ENCODE measurements at places on chromosomes 4 and X.

GRCh38 chrX:54695816-54696487 is 102.1 kb downstream of the ITIH6 start:
- H3K4me3 ChIP-seq, result no peak overlapping the region
- no peaks in the 10 kb centered on the region for H3K36me3 ChIP-seq
- no peaks in the 10 kb centered on the region for H3K4me1 ChIP-seq
- H3K27ac ChIP-seq, result no peak overlapping the region

- no peak overlapping the region for H3K4me3 ChIP-seq
- DNase-seq, result no peak
- no peak overlapping the region for H3K27ac ChIP-seq
- H3K4me1 ChIP-seq, result no peaks in the 10 kb centered on the region
Observed at GRCh38 chr4:140813804-140814203, 57.6 kb upstream of the TBC1D9 start.

- no peaks in the 10 kb centered on the region for H3K27me3 ChIP-seq
- H3K36me3 ChIP-seq, result peaks cover 24% of the 10 kb centered on the region
- H3K4me3 ChIP-seq, result no peak overlapping the region
- H3K27ac ChIP-seq, result no peak overlapping the region
Observed at GRCh38 chr4:1693131-1693896, 9.2 kb upstream of the FAM53A start.

DNA sequence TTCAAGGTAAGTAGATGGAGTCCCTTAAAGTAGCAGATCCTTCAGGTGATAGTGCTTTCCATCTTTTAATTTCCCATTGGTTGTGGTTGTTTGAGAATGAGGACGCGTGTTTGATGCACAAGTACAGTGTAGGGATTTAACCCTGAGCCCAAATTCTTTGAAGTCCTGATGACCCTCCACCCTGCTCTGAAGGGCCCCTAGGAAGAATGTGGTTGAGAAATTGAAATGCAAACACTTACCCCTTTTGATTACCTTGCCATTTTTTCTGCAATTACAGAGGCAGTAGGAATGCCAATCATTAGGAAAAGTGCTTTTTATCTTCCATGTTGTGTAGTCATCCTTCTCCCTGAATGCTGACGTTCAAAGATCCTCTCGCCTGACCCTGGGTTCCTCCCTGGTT is 112.4 kb downstream of the ZNF518B start:
- H3K27ac ChIP-seq, result no peak overlapping the region
- no peak overlapping the region for H3K4me3 ChIP-seq
- H3K4me1 ChIP-seq, result no peaks in the 10 kb centered on the region
- no peaks in the 10 kb centered on the region for H3K27me3 ChIP-seq

GRCh38 chrX:149230689-149231088 is 274.4 kb downstream of the IDS start:
- H3K36me3 ChIP-seq, result no peaks in the 10 kb centered on the region
- no peak for DNase-seq
- H3K27me3 ChIP-seq, result no peaks in the 10 kb centered on the region

GRCh38 chr4:78047366-78047765 is 9.8 kb upstream of the FRAS1 start:
- no peaks in the 10 kb centered on the region for H3K27me3 ChIP-seq
- H3K27ac ChIP-seq, result no peak overlapping the region
- DNase-seq, result no peak
- no peaks in the 10 kb centered on the region for H3K36me3 ChIP-seq

DNA sequence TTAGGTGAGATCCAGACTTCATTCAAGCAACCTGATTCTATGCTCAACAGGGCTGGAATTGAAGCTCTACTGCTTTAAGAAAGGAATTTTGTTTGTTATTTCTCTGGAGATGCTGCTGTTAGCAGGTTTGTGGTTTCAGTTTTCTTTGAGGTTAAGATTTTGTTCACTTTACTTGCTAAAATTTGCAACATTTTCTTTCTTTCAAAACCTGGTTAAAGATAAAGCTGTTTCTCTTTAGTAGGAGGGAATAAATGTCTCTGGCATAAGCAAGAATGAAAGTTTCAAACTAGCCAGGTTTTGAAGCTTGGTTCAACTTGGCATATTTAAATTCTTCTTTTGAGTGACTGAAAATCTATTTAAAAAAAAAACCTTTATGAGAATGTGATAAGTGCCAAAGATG is 660.6 kb upstream of the NR3C2 start:
- no peaks in the 10 kb centered on the region for H3K36me3 ChIP-seq
- H3K4me1 ChIP-seq, result peaks cover 3% of the 10 kb centered on the region
- H3K27ac ChIP-seq, result no peak overlapping the region

DNA sequence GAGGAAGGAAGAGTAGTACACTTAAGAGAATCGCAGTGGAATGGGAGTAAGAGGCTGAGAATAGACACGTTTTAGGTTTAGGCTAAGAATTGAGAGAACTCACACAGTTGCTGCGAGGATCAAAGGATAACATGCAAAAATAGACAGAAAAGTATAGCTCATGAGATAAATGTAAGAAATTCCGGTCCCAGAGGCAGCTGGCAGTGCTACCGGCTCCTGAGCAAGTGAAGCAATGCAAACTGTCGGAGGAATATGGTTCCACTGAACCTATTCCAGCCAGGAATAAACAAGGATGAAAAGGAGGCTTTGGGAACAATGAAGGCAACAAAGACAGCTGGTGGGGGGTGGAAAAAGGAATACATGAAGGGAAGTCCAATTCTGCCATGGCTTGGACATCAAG is 191.8 kb downstream of the QDPR start:
- H3K4me1 ChIP-seq, result no peaks in the 10 kb centered on the region
- DNase-seq, result no peak
- peaks cover 15% of the 10 kb centered on the region for H3K27me3 ChIP-seq
- no peak overlapping the region for H3K27ac ChIP-seq

- no peak for DNase-seq
- H3K4me3 ChIP-seq, result no peak overlapping the region
- H3K27me3 ChIP-seq, result no peaks in the 10 kb centered on the region
- H3K27ac ChIP-seq, result no peak overlapping the region
- H3K4me1 ChIP-seq, result peaks cover 3% of the 10 kb centered on the region
Observed at GRCh38 chrX:38438321-38438720, 85.9 kb downstream of the OTC start.

- DNase-seq, result no peak
- H3K4me1 ChIP-seq, result peaks cover 15% of the 10 kb centered on the region
- H3K4me3 ChIP-seq, result no peak overlapping the region
- H3K27ac ChIP-seq, result no peak overlapping the region
Observed at GRCh38 chr4:8318509-8318908, 49.0 kb downstream of the HTRA3 start.

- no peak overlapping the region for H3K4me3 ChIP-seq
- peaks cover 1% of the 10 kb centered on the region for H3K4me1 ChIP-seq
- no peaks in the 10 kb centered on the region for H3K36me3 ChIP-seq
- H3K27ac ChIP-seq, result no peak overlapping the region
- no peaks in the 10 kb centered on the region for H3K27me3 ChIP-seq
- DNase-seq, result no peak
Observed at GRCh38 chrX:150202641-150203247, 160.4 kb upstream of the MAMLD1 start.

- peaks cover 18% of the 10 kb centered on the region for H3K4me1 ChIP-seq
- no peak overlapping the region for H3K4me3 ChIP-seq
- H3K27ac ChIP-seq, result no peak overlapping the region
- no peak for DNase-seq
- no peaks in the 10 kb centered on the region for H3K36me3 ChIP-seq
Observed at GRCh38 chr4:176584031-176584606, 208.6 kb downstream of the VEGFC start.

GRCh38 chr4:112312610-112313239 is 15.6 kb downstream of the ALPK1 start:
- no peak overlapping the region for H3K4me3 ChIP-seq
- no peak for DNase-seq
- no peak overlapping the region for H3K27ac ChIP-seq
- peaks cover 3% of the 10 kb centered on the region for H3K4me1 ChIP-seq
- H3K36me3 ChIP-seq, result no peaks in the 10 kb centered on the region

DNA sequence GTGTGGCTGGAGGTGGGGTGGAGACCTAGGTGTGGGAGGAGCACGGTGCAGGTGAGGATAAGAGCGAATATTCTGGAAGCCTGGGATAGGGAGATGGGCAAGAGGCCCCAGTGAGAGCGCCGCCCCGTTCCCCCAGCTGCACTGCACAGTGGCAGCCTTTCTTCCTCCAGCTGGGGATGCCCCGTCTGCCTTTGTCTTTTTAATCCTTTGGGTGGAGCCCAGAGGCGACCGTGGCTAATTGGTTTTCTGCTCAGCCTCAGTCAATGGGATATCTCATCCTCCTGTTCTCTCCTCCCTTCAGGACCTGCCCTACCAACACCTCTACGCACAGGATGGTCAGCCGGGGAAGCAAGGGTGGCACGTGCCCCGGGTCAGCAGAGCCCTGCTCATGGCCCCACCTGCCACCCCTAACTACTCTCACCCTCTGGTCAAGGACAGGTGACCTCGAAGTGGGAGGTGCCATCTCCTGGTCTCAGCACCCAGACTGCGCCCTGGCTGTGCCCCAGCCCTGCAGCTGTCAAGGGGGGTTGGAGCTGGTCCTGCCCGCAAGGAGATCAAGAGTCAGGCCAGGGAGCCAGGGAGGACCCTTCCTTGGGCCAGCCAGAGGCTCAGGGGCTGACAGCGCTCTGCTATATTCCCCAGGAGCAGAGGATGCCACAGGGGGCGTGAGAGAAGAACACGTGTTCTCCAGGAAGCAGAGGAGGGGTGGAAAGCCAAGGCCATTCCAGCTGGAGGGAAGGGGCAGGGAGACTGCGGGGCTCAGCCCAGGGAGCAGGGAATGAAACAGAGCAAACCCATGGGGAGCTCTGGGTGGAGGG is 64.0 kb downstream of the ADRA2C start:
- DNase-seq, result no peak
- H3K36me3 ChIP-seq, result no peaks in the 10 kb centered on the region

DNA sequence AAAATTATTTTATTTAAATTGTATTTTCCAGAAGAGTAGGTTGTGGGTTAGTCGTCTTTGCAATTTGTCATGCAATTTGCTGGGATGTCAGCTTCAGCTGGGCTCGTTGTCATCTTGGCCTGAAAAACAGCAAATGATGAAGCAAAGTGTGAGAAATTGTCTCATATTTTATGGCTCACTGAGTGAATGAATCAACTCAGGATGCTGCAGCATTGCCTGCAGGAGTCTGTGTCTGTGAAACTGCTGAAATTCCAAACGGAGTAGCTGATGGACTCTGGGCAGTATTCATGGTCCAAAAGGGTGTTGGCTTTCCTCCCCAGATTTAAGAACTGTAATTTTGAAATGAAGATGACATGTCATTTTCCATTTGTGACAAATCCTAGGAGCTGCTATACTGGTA is 37.2 kb downstream of the CXCL8 start:
- H3K4me3 ChIP-seq, result no peak overlapping the region
- DNase-seq, result no peak
- H3K27me3 ChIP-seq, result no peaks in the 10 kb centered on the region

DNA sequence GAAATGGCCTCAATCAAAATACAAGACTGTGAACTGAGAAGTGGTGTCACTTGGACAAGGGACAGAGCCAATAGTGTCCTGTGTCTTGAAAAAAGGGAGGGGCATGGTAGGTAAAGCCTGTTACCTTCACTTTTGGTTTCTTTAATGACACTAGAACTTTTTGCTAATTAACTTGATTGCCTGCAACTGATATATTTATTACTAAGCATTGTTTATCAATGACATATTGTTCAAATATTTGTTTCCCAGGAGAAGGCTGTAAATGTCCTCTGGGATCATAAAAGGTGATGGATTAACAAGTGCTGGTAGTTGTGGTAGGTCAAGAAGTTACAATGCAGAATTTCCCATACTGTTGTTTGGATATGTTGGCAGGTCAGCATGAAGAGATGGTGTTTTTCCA is 93.8 kb upstream of the SCML1 start:
- H3K36me3 ChIP-seq, result peaks cover 31% of the 10 kb centered on the region
- H3K4me3 ChIP-seq, result no peak overlapping the region
- H3K4me1 ChIP-seq, result peaks cover 60% of the 10 kb centered on the region

Measured in progenitor cell of endocrine pancreas (in vitro differentiated cells).